ENCODE measurements at places on chromosomes 1 and 21. TPM values are rescaled to one million over a fixed set of nuclear protein-coding genes. Genes with fewer than 3 reads are reported as not detected.

DNA sequence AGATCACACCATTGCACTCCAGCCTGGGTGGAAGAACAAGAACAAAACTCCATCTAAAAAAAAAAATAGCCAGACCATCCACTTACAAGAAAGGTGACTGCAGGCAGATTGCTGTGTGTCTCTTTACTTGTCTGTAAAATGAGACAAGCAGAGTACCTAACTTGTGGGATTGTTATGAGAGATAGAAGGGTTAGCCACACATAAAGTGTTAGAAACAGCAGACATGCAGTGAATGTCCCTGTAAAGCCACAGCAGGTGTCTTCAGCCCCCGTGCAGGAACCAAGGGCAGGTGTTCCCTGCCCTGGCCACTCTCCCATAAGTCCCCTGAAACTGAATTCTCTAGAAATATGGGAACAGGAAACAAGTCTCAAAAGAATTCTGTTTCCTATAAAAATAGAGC lies 40.8 kb upstream of the EFHD2 start:
- no peak for DNase-seq

- DNase-seq: no peak
Observed at GRCh38 chr1:155622191-155622590, 12.2 kb downstream of the MSTO1 start.

DNA sequence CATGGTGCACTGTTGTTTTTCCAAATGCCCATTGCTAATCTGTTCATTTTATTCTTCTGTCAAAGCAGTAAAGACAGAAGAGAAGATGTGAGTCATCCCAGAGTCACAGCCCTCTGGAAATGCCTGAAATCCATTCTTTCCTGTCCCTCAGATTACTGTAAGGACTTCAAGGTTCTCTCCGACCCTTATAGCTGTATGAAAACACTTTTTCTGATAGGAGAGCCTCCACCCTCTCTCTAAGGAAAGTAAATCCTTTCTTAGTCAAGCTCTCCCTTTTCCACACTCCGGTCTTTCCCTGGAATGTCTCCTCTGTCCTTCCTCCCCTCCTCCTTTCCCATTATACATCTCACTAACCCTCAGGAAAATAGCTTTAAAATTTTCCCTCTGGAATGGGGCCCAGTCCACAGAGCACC lies 3.5 kb upstream of the PRDX6 start:
- no peak for DNase-seq

- DNase-seq: no peak
Observed at GRCh38 chr1:78676347-78676982, 26.8 kb downstream of the IFI44 start.

- no peak for DNase-seq
Observed at GRCh38 chr1:208731981-208732821, 488.0 kb upstream of the PLXNA2 start.

ATG4C gene
- 11.3 TPM for total RNA-seq
